Activated naive CD4-positive, alpha-beta T cell treated with Interleukin-2 at 50 U/mL for 16 hours (primary cell): ENCODE measurements at places on chromosomes 5 and 9.

DNA sequence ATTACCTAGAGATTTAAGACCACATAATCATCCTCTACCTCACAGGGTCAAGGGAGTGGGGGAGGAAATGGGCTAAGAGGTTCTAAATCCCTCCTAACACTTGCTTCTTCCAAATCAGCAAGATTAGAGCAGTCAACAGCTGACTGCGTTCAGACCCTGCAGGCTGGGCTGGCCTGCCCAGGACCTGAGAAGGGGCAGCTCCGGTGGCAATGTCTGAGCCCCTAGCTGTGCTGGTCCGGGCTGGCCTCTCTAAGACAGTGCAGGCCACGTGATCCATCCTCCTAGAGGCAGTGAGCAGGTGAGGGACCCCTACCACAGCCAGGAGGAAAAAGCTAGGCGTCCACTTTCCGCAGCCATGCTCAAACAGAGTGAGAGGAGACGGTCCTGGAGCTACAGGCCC, at the start of gene KCNV2:
KCNV2 (plus strand) TSS at position 126 of the 400 bp plus-strand sequence; CDS start at position 356, 230 bp downstream.
- DNase-seq = no peak

DNA sequence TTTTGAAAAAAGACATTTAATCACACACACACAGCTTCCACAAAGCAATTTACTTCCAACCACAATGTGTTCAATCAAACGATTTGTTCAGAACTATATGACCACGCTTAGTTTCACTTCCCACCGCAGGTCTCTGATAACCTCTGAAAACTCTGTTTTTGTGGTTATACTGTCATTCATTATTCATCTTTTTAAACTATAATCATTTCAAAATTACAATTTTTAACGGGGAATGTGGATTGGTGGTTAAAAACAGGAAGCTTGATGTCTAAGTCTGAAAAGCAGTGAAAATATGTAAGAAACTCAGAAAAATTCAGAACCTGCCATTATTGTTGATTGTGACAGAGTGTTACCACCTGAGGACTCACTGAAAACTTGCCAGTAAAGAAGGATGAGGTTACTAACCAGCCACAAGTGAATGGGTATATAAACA, 12.7 kb upstream of the TMEM174 start:
- peak; percentile 74 for DNase-seq

GRCh38 chr9:69130456-69131441, 43.3 kb upstream of the TJP2 start:
- no peak for DNase-seq

DNA sequence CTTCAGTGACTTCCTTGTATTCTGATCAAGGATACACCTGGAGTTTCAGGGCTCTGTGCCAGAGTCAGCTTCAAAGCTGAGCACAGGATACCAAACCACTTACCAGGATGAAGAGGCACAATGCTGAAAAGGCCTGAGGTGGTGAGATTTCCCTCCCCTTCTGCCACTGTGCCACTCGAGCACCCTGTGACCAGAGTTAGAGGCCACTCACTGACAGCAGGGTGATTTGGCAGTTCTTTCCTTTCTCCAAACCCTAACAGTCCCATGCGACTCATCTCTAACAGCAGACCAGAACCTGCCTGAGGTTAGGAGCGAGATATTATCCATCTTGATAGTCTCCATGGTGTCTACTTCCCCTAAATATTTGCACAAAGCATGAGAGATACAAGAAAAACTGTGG, 1.8 kb downstream of the PLGRKT start:
- DNase-seq = no peak

DNA sequence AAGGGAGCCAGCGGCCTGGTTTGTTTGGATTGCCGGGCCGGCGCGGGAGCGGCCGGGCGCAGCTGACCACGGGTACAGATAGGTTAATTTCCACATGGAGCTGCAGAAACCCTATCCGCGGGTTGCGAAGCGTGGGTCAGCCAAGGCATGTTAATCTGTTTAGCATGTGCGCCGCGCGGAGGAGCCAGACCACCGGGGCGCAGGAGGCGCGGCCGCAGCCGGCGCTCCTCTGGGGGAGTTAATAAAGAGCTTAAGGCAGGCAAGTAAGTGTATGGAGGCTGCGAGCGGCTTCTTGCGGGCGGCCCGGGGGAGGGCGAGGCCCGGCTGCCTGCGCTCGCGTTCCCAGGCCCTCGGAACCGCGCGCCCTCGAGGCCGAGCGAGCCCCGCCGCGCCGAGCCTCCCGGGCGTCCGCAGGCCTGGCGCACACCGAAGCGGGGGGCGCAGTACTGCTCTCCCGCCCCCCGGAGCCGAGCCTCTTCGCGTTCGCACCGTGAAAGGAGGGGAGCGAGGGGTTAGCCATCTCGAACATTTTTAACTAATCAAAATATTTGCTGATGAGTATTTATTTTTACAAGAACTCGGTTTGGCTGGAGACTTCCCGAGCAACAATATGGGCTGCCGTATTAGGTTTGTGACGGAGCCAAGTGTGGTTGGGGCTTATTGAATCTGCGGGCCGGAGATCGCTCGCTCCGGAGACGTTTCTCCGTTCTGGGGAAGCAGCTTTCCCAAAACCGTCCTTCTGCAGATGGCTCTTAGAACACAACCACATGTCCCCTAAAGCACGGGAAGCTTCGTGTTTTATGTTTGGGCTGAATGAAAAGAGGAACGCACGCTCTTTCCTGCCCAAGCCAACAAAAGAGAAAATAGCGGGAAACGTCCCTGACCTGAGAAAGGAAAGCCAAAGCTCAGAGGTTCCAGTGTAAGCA, 28.8 kb downstream of the FOXD1 start:
- DNase-seq = no peak

- DNase-seq = no peak
These were observed 117.4 kb downstream of the SLIT3 start for GRCh38 chr5:169183576-169183975.

DNA sequence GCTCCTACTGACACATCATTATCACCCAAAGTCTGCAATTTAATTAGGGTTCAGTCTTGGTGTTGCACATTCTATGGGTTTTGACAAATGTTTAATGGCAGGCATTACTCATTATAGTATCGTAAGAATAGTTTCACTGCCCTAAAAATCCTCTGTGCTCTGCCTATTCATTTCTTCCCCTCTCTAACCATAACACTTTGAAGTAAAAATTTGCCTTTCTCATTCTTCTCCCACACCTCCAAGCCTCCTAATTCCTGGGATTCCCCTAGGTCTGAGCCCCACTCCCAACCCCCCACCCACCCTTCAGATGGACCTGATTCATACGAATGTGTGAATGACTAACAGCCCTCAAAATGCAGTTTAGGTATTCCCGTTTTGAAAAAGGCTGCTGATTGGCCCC, 18.4 kb downstream of the ENC1 start:
- DNase-seq = peak; percentile 21

- DNase-seq = no peak
These were observed 259.5 kb downstream of the EBF1 start for GRCh38 chr5:158840193-158840592.

GRCh38 chr5:170361116-170361515, 28.1 kb downstream of the KCNMB1 start:
- DNase-seq = no peak

GRCh38 chr9:95103281-95103771, 214.2 kb downstream of the FANCC start:
- DNase-seq = no peak
